Dermis microvascular lymphatic vessel endothelial cell (primary cell): ENCODE measurements at places on chromosomes 6 and 20.

GRCh38 chr6:117915846-117916245 lies 8.8 kb downstream of the SLC35F1 start:
- DNase-seq, result no peak

DNA sequence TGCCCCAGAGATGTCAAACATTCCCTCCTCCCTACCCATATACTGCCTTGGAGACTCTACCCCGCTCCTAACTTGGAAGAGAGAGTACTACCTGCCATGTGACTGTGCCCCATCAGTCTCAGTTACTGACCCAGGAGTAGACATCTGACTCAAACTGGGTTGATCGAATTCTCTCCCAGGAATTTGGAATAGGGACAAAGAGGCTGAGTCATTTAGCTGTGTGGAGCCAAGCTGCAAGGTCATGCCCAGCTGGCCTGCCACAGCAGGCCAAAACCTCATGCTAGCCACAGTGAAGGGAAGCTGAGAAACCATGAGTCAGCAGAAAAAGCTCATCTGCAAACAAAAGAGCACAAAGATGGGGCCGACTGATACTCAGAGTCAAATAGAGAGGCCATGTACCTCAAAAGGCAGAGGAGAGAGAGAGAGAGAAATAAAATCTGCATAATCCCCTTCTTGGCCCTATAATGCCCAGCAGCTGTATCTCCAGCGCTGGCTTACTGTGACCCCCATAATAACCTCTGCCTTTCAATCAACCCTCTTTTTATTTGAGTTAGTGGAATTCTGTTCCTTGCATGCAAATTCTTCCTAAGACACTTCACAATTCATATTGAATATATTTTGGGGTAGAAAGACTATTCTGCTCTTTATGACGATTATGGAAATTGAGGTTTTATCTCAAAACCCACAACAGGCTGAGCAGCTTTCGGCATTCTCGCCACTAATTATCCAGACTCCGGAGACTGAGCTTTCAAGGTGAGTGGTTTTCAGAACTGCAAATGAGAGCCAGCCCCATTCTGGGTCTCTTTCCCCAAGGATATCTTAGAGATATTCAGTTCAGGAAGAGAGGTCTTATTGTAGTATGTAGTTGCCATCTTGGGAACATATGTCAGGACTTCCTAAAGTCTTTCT lies 21.4 kb upstream of the AKIRIN2 start:
- peak; percentile 44 for DNase-seq

DNA sequence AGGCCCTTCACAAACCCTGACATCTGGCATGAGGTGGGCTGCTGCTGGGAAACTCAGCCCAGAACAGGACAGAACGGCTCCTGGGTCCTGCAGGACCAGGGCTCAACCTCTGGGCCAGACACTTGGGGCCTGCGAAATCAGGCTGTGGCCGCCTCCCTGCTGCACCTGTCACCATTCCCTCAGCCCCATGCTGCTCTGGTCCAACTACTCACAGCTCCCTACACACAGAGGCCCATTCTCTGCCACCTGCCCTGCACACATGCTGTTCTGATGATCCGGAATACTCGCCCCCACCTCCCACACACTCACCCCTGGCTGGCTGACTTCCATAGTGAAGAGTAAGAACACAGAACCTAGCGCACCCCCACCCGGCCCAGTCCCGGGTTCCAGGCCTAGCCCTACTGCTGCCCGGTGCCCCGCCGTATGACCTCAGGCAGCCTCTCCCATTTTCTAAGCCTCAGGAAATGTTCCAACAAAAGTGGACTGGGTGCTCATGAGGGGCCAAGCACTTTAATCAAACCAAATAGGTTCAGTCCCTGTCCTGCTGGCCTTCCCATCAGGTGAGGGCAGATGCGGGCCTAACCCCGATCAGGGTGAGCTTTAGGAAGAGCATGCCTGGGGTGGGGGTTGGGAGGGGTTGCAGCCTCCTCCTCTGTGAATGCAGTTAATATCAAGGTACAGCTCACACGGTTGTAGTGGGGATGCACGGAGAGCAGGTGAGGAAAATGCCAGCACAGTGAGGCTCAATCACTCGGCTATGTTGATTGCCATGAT lies 3.9 kb downstream of the PEDS1 start:
- no peak for DNase-seq

DNA sequence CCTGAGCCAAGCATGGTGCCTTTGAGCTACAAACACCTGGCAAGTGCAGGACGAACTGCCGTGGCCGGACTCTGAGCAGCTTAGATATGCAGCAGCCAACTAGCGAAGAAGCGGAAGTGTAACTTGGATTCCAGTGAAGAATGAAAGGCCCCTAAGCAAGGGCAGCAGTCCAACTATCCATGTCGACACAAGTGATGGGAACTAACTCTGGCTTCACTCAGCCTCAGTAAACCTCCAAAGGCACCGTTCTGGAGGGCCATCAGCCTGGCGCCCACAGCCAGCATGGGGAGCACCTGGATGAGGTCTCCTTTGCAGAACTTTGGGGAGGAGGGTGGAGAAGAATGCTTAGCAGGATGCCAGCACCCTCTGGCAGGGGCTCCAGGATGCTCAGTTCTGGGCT lies 78.4 kb upstream of the MLN start:
- no peak for DNase-seq

DNA sequence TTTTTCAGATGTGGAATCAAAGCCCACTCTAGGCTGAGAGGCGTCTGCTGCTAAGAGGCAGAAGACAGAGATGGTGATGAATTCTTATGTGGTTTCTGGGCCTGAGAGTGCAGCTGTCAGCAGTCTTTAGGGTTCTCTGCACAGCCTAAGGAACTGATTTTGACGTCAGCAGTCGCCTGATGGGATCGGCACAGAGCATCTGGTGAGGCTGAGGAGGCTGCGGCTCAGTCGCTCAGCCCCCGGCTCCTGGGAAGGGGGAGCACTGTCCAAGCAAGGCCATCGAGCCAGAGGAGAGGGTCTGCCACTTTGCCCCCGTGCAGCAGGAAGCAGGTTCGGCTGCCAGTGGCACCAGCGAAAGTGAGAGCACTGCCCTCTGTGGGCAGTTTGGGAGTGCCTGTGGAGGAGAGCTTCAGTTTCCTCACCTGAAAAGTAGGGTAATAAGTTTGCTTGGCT lies 92.5 kb downstream of the TCP11 start:
- no peak for DNase-seq

- no peak for DNase-seq
Observed at GRCh38 chr6:111558690-111559187, 46.9 kb downstream of the TRAF3IP2 start.
